ENCODE measurements at places on chromosomes 7 and 10.

DNA sequence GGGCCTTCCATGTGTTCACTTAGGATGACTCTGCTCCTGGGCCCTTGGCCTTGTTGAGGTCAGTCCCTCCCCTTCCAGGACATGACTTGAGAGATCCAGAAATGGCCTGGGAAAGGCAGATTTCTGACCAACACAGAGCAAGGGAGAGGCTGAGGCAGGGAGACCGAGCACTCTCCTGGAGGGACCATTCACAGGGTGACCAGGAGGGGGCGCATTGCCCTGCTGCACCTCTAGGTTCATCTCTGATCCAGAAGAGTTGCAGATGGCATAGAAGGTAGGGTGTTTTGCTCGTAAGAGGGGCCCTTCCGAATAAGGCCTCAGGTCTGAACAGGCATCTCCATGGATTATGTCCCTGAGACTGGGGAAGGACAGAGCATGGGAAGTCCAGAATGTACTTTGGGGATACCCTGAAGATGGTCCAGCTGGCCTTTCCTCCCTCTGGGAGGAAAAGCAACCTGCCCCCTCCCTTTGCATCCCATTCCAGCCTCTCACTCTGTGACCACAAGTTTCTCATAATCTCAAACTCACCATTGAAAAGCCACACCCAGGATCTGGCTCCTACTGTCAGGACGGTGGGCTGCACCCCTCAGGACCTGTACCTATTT, 6.6 kb downstream of the DMBT1 start:
- DNase-seq = peak; percentile 15

GRCh38 chr7:21603972-21604749, 61.3 kb downstream of the DNAH11 start:
- no peak for DNase-seq

GRCh38 chr10:129322933-129323820, 143.9 kb upstream of the MGMT start:
- no peak for DNase-seq

- no peak for DNase-seq
Measured at GRCh38 chr7:150401424-150401790, 22.3 kb downstream of the ZNF775 start.

GRCh38 chr10:123513870-123514269, 152.3 kb upstream of the GPR26 start:
- DNase-seq = no peak

- no peak for DNase-seq
Measured at GRCh38 chr10:29608062-29608461, 26.7 kb downstream of the SVIL start.

- DNase-seq = no peak
Measured at GRCh38 chr7:25840209-25840792, 311.7 kb upstream of the NFE2L3 start.

DNA sequence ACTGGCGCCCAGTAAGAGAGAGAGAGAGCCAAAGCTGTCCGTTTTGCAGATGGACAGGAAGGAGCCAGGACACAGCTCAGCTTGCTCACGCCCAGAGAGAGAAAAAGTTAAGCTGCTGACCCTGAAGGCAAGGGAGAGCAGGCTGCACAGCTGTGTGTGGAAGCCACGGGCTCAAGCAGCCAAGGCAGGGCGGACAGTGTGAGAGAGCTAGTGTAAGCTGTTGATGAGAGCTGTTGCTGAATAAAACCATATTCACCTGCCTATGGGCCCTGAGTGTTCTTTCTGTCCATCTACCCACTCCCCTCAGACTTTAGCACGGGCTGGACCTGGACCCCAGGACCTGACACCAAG, 5.4 kb downstream of the INMT start:
- DNase-seq = no peak

- no peak for DNase-seq
Measured at GRCh38 chr7:51827631-51828030, 511.0 kb upstream of the COBL start.

- DNase-seq = no peak
Measured at GRCh38 chr7:134200970-134201369, 73.8 kb downstream of the LRGUK start.

DNA sequence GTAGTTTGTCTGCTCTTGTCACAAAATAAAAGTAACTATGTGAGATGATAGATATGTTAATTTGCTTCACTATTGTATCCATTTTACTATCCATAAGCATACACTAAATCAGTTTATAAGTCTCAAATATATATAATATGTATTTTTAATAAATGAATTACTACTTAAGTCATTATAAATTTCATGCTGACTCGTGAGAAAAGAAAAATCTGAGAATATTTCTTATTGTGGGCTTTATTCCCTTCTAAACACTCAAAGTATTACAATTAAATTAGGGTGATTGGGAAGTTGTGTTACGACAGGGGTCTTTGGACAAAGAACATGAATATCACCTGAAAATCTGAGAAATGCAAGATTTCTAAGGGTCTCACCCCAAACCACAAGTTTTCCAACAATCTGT, 48.7 kb upstream of the RELN start:
- DNase-seq = no peak

DNA sequence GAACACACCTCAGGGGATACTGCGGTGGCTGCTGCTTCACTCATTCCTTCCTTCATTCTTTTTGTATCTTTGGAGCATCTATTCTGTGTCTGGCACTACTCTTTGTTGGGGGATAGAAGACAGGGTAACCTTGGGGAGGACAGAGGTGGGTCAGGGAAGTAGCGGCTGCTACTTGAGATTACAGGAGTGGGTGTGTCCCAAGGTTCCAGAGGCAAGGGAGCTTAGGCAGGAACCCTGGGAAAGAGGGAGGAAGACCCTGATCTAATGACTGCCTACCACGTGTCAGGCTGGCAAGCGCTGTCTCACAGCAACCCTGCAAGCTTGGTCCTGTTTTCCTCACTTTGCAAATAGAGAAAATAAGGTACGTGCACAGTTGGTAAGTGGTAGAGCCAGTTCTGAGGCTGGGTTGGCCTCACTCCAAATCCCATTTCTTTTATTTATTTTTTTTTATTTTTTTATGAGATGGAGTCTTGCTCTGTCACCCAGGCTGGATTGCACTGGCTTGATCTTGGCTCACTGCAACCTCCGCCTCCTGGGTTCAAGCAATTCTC, 985.9 kb upstream of the ZNF722 start:
- no peak for DNase-seq

GRCh38 chr10:130930821-130931220, 380.7 kb downstream of the TCERG1L start:
- no peak for DNase-seq

- DNase-seq = no peak
Measured at GRCh38 chr10:10699427-10699826, 318.2 kb upstream of the CELF2 start.

DNA sequence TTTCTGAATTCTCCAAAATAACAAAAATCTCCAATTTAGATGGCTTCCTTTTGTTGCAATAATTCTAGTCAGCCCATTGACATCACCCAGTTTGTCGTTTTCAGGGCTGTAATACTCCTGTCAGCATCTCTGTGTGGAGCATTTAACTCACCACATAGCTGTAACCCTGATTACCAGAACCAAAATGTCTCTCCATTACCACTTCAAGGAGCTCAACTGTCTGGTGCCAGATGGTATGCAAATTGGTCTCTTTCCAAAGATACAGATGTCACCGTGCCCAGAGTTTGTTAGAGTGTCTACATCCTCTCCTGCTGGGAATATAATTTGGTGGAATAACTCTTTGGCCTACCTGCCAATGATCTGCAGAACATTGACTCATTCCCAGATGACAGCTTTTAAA, 350.3 kb upstream of the POT1 start:
- DNase-seq = no peak

DNA sequence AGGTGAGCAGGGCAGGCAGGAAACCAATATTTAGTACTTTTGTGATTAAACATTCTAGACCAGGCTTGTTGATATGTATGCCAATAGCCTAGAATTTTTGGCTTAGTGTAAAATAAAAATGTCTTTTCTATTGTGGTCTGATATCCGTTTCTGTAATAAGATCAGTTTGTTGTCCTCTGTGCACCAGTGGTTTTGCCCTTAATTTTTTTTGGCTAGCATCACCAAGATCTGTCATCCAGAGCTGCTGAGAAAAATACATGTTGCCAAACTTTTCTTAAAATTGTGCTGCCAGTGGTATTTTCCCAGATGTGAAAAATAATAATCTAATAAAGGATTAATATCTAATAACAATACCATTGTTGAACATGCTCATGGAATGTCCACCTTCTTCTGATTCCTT, 115.6 kb downstream of the TWIST1 start:
- no peak for DNase-seq

DNA sequence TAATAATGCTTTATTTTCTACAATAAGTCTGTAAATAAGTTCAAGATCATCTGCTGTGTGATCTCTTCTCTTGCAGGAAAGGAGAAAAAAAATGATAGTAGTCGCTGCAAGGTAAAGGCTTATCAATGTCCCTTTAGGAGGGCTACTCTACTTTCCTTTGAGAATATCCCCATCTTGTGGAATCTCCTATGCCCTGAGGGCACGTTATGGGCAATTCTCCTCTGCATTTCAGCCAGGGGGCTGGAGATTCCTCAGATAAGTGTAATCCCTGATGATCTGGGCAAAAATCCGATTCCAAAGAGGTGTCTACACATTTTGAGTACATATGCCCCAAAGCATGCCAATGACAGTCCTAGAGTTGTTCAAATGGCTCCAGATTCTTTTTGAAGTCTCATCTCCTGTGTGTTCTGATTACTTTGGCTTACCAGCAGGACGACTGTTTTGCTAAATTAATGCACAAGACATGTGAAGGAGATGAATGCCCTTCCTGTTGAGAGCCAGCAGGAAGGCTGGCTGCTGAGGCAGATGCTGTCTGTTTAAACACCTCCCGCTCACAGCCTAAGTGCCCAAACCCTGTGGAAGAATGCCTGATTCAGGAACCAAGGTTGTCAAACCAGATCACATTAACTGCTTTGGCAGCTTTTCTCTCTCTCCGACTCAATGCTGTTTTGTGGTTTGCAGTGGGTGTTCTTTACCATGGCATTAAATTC, 171.2 kb upstream of the COL1A2 start:
- DNase-seq = no peak

DNA sequence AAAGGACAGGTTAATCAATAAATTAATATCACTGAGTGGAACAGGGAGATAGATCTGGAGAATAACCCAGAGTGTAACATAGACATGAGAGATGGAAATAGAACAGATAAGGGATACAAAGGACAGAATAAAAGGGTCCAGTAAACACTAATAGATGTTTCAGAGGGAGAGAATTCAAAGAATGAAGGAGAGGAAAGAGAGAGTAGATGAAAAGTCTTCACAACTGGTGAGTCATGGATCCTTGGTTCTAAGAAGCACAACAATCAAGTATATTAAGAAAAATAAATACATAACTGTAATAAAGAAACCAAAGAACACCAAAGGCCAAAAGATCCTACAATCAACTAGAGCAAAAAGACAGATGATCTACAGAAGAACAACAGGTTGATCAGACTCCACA, 66.3 kb downstream of the BEND7 start:
- DNase-seq = no peak
